ENCODE measurements at places on chromosomes 2 and 18. TPM values are rescaled to one million over a fixed set of nuclear protein-coding genes. Genes with fewer than 3 reads are reported as not detected.

The ARHGAP28 gene
- total RNA-seq: 28.7 TPM

The POTEJ gene
- 0.45 TPM for total RNA-seq

The ECEL1 gene
- total RNA-seq: 6.5 TPM

The POMC gene
- total RNA-seq: 0.91 TPM

The ANKRD30BL gene
- 33.8 TPM for total RNA-seq

The BOK gene
- 19.1 TPM for total RNA-seq

The LCT gene
- 0.09 TPM for total RNA-seq

The B4GALT6 gene
- total RNA-seq: 18.0 TPM

The MDH1B gene
- 5.0 TPM for total RNA-seq

The XPO1 gene
- 490 TPM for total RNA-seq

The EMX1 gene
- total RNA-seq: not detected

The SMIM21 gene
- total RNA-seq: not detected

The NOSTRIN gene
- total RNA-seq: 8.7 TPM

The OTOS gene
- 1.4 TPM for total RNA-seq

The PROC gene
- 0.18 TPM for total RNA-seq

The IGFBP5 gene
- total RNA-seq: 60.9 TPM

The CCBE1 gene
- 4.3 TPM for total RNA-seq

All from cerebellum (tissue), 4 donors.